ENCODE measurements at places on chromosomes 5 and 9. TPM values are rescaled to one million over a fixed set of nuclear protein-coding genes. Genes with fewer than 3 reads are reported as not detected.

Gene PPP1R2B
- not detected for total RNA-seq

Gene GGTA1
- 0.88 TPM for total RNA-seq

Gene SLC35A4
- total RNA-seq, result 41.9 TPM

Gene GMCL2
- not detected for total RNA-seq

Gene LMNB1
- total RNA-seq, result 18.6 TPM

Gene BARX1
- total RNA-seq, result not detected

GRCh38 chr9:134155812-134156377 is 8.5 kb downstream of the RNU6ATAC start:
- H3K27me3 ChIP-seq, result no peaks in the 10 kb centered on the region
- no peak for DNase-seq

GRCh38 chr9:96302021-96302420 is at the start of gene HSD17B3:
Gene HSD17B3, minus strand, starts transcription at chr9:96302176. Its CDS starts 72 bp downstream, at chr9:96302104.
- no peaks in the 10 kb centered on the region for H3K36me3 ChIP-seq
- no peak for DNase-seq
- no peak within 1 kb of the TSS for H3K27ac ChIP-seq
- no peaks in the 10 kb centered on the region for H3K4me1 ChIP-seq
- H3K4me3 ChIP-seq, result no peak within 1 kb of the TSS
- no peaks in the 10 kb centered on the region for H3K27me3 ChIP-seq

- DNase-seq, result no peak
- no peaks in the 10 kb centered on the region for H3K36me3 ChIP-seq
- H3K4me3 ChIP-seq, result no peak overlapping the region
Observed at GRCh38 chr9:123234853-123235252, 33.5 kb downstream of the STRBP start.

DNA sequence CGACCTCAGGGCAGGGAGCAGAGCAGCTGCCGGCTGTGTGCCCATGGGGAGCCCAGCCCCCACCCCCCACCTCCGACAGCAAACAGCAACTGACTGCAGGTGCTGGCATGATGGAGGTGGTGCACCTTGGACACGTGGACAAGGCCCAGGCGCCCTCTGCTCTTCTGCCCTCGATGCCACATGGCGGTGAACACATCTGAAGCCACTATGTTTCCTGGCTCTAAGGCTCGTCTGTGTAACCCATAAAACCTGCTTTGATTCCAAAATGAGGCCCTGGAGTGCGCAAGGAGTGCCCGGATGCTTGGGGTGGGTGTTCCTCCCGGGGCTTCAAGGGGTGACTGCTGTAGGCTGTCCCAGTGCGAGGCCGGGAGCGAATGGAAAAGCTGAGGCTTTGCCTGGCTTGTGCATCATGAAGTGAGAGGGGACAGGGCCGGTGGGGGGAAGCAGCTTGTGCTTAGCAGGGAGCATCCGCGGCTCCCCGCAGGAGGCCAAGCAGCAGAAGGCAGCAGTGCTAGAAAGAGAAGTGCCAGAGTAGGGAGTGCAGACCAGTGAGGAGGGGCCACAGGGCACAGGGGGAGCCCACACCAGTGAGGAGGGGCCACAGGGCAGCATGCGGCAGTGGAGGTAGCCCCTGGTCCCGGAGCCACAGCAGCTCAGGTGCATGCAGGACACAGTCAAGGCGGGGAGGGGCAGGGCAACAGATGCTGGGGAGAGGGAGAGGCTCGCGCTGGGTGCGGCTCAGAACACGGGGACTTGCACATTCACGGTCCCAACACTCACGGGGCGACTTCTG is 30.0 kb downstream of the NKD2 start:
- no peak overlapping the region for H3K27ac ChIP-seq
- H3K27me3 ChIP-seq, result no peaks in the 10 kb centered on the region
- no peaks in the 10 kb centered on the region for H3K4me1 ChIP-seq
- no peak for DNase-seq
- no peaks in the 10 kb centered on the region for H3K36me3 ChIP-seq
- no peak overlapping the region for H3K4me3 ChIP-seq

- H3K4me3 ChIP-seq, result peak overlapping the region; percentile 59
- H3K4me1 ChIP-seq, result peaks cover 26% of the 10 kb centered on the region
- H3K36me3 ChIP-seq, result no peaks in the 10 kb centered on the region
Observed at GRCh38 chr5:65482736-65483545, 1.2 kb upstream of the ADAMTS6 start.

- peak; percentile 40 for DNase-seq
- H3K4me1 ChIP-seq, result no peaks in the 10 kb centered on the region
- no peak overlapping the region for H3K27ac ChIP-seq
Observed at GRCh38 chr5:458547-459353, 15.8 kb downstream of the EXOC3 start.

DNA sequence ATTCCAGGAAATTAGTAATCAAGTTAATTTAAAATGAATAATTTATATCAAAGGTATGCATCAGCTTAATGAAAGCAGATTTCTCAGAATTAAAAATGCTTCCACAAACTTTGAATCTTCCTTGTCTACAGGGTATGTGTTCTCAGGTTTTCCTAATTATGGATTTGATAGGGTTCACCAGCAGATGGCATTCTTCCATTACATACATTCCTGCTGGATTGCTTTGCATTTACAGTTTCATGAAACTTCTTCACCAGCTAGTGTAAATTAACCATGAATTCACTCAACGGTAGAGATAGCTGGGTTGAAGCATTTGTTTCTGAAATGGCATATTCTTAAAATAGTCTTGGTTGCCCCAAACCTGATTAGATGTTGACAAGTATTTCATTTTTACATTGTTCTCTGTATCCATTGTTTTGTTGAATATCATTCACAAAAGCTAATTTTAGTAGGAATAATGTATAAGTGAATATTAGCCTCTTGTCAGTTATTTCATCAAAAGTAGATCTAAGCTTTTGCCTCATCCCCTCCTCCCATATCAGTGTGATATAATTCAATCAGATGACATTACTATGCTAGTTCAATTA is 68.7 kb upstream of the WDR41 start:
- H3K27me3 ChIP-seq, result no peaks in the 10 kb centered on the region
- H3K4me1 ChIP-seq, result no peaks in the 10 kb centered on the region
- no peaks in the 10 kb centered on the region for H3K36me3 ChIP-seq
- H3K27ac ChIP-seq, result no peak overlapping the region
- no peak for DNase-seq

DNA sequence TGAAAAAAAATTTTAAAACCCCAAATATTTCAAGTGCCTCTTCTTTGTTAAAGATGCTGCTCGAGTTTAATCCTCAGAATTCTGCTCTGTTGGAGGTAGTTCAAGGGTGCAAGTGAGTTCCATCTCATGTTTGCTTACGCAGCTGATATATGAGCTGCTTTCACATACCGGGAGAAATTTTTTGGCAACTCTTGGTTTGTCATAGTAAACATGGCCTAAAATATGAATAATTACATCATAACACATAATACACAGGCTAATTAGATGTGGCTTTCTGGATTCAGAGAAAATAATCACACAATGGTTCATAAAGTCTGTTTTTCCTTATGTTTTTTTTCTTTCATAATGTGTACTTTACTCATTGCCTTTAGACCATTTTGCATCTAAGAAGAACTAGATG is 1134.1 kb downstream of the PTPRD start:
- no peaks in the 10 kb centered on the region for H3K27me3 ChIP-seq
- no peak for DNase-seq
- H3K4me3 ChIP-seq, result no peak overlapping the region
- H3K4me1 ChIP-seq, result no peaks in the 10 kb centered on the region
- H3K27ac ChIP-seq, result no peak overlapping the region

- no peak for DNase-seq
- H3K4me1 ChIP-seq, result no peaks in the 10 kb centered on the region
- no peak overlapping the region for H3K27ac ChIP-seq
- no peaks in the 10 kb centered on the region for H3K36me3 ChIP-seq
- no peak overlapping the region for H3K4me3 ChIP-seq
- no peaks in the 10 kb centered on the region for H3K27me3 ChIP-seq
Observed at GRCh38 chr5:64958757-64959391, 190.1 kb downstream of the CWC27 start.

DNA sequence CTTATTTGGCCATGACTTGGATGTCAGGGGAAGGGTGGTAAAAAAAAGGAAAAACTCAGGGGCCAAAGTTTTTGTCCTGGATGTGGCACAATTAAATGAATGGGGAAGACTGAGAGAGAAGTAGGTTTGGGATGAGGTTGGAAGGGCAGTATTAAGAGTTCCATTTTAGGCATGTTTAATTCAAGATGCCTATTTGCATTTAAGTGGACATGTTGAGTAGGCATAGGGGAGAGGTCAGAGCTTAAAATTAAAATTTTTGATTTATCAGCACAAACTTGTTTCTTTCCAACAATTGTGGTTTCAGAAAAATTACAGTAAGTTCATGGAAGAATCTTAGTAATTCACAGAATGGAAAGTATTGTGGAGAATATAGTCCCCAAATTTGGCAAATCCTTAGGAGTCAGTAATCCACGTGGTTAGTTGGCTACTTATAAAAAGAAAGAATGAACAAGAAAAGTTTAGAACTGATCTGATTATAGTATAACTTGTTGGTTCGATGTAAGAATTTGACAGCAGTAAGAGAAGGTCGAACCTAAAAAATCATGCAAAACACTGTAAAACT is 265.9 kb downstream of the SAXO1 start:
- no peak overlapping the region for H3K4me3 ChIP-seq
- no peaks in the 10 kb centered on the region for H3K27me3 ChIP-seq
- H3K36me3 ChIP-seq, result no peaks in the 10 kb centered on the region
- no peaks in the 10 kb centered on the region for H3K4me1 ChIP-seq
- no peak for DNase-seq
- H3K27ac ChIP-seq, result no peak overlapping the region

GRCh38 chr9:86546712-86547111 is 192.5 kb upstream of the TUT7 start:
- H3K4me3 ChIP-seq, result no peak overlapping the region
- no peaks in the 10 kb centered on the region for H3K36me3 ChIP-seq
- no peaks in the 10 kb centered on the region for H3K27me3 ChIP-seq
- H3K4me1 ChIP-seq, result no peaks in the 10 kb centered on the region

- no peak overlapping the region for H3K27ac ChIP-seq
- H3K36me3 ChIP-seq, result no peaks in the 10 kb centered on the region
- DNase-seq, result no peak
- no peak overlapping the region for H3K4me3 ChIP-seq
Observed at GRCh38 chr5:158616707-158617106, 483.0 kb downstream of the EBF1 start.

DNA sequence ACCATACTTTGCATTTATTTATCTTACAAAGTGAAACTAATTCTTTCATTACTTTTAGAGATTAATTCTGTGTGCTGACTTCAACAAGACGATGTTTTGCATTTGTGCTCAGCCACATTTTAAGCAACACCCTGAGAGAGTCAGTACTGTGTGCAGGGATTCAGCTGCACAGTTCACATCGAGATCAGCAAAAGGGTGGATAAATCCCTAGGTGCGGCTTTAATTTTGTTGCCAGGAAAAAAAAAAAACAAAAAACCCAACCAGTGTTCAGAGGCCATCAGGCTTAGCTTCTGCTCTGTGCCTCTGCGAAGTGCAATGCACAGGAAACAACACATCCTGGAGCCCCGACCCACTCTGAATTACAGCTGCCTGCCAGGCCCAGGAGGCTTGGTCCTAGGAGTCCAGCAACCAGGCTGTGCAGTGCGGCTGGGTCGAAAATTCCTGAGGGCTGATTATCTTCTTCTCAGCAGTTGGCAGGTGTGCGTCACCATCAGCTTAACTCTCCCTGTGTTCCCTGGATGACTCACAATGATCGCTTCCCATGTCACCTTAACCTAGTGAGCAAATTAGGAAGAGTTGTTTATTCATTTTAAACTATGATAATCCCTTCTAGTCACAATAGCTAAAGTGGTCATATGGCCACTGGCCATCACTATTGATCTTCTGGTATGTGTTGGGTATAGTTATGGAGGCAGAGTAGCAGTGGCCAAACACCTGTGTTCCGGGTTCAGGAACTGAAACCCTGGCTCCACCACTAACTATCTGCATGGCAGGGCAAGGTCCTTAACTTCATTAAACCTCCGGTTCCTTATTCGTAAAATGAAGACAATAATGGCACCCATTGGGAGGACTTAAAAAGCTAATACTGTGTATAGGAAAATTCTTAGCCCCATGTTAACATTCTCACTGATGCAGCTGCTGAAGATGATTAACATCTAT is 31.2 kb upstream of the NDUFB6 start:
- no peak overlapping the region for H3K4me3 ChIP-seq
- no peaks in the 10 kb centered on the region for H3K4me1 ChIP-seq
- no peak overlapping the region for H3K27ac ChIP-seq
- no peaks in the 10 kb centered on the region for H3K36me3 ChIP-seq
- H3K27me3 ChIP-seq, result no peaks in the 10 kb centered on the region
- DNase-seq, result peak; percentile 46

- H3K27me3 ChIP-seq, result no peaks in the 10 kb centered on the region
- no peaks in the 10 kb centered on the region for H3K36me3 ChIP-seq
- no peak for DNase-seq
- H3K27ac ChIP-seq, result no peak overlapping the region
- H3K4me1 ChIP-seq, result no peaks in the 10 kb centered on the region
Observed at GRCh38 chr5:57650360-57651069, 167.9 kb upstream of the ACTBL2 start.

GRCh38 chr5:36363744-36364143 is 62.0 kb upstream of the RANBP3L start:
- no peaks in the 10 kb centered on the region for H3K27me3 ChIP-seq
- H3K4me1 ChIP-seq, result no peaks in the 10 kb centered on the region
- no peak overlapping the region for H3K4me3 ChIP-seq
- H3K27ac ChIP-seq, result no peak overlapping the region
- DNase-seq, result no peak
- H3K36me3 ChIP-seq, result no peaks in the 10 kb centered on the region

GRCh38 chr5:173614591-173614990 is 1.9 kb downstream of the BOD1 start:
- no peak overlapping the region for H3K27ac ChIP-seq
- DNase-seq, result no peak
- H3K36me3 ChIP-seq, result peaks cover 15% of the 10 kb centered on the region
- H3K4me1 ChIP-seq, result peaks cover 4% of the 10 kb centered on the region
- H3K4me3 ChIP-seq, result no peak overlapping the region
- H3K27me3 ChIP-seq, result no peaks in the 10 kb centered on the region

DNA sequence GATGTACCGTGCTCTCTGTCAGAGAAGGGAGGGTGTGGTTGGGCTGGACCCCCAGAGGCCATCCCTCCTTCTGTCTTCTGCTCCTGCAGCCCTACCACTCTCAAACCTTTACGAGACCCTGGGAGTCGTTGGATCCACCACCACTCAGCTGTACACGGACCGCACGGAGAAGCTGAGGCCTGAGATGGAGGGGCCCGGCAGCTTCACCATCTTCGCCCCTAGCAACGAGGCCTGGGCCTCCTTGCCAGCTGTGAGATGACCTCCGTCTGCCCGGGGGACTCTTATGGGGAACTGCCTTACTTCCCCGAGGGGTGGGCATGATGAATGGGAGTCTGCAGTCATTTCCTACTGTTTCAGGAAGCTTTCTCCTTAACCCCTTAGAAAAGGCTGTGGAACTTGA is 17.5 kb downstream of the TGFBI start:
- no peaks in the 10 kb centered on the region for H3K36me3 ChIP-seq
- H3K27ac ChIP-seq, result no peak overlapping the region
- H3K4me3 ChIP-seq, result no peak overlapping the region
- DNase-seq, result no peak
- peaks cover 4% of the 10 kb centered on the region for H3K4me1 ChIP-seq

DNA sequence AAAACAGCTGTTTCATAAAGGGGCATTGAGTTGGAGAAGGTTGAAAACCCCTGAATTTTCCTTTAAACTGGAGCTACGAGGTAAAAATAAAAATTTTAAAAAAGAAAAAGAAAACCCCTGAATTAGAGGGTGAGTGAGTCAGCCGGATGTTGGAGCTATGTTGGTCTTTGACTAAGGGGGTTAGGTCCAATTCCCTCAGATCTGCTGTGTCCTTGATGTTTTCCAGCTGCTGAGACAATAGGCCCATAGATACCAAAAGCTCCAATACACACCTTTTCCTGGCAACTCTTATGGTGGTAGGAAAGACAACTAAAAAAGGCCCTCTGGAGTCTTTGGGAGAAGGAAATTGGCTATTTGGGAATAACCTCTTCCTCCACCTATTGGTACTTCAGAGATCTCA is 79.4 kb upstream of the SAP30L start:
- H3K4me1 ChIP-seq, result no peaks in the 10 kb centered on the region
- no peaks in the 10 kb centered on the region for H3K36me3 ChIP-seq
- DNase-seq, result no peak
- no peak overlapping the region for H3K27ac ChIP-seq
- no peak overlapping the region for H3K4me3 ChIP-seq
- no peaks in the 10 kb centered on the region for H3K27me3 ChIP-seq
